CD4-positive, alpha-beta T cell treated with Interferon alpha-2 for 1 hour (primary cell): ENCODE measurements at places on chromosomes 3 and 15.
A peak's percentile ranks its signal among the peaks of the same experiment; 100 is the strongest.

- DNase-seq: no peak
Measured at GRCh38 chr3:96428097-96428496, 386.3 kb upstream of the EPHA6 start.

DNA sequence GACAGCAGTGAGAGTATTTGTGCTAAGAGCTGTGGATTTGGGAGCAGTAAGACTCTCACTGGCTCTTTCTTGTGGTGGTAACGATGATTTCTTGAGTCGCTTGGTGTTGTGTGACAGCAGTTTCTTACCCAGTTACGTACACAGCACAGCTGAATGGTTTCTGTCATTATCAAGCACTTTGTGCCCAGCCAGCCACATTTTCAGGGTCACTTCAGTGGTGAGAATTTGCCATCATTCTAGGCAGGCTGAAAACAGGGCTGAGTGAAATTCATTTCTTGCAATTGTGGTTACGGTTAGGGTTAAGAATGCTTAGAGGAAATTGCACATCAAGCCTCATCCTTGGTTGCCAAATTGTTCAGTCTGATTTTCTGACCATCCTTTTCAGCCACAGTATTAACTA is 130.1 kb downstream of the RYR3 start:
- no peak for DNase-seq

DNA sequence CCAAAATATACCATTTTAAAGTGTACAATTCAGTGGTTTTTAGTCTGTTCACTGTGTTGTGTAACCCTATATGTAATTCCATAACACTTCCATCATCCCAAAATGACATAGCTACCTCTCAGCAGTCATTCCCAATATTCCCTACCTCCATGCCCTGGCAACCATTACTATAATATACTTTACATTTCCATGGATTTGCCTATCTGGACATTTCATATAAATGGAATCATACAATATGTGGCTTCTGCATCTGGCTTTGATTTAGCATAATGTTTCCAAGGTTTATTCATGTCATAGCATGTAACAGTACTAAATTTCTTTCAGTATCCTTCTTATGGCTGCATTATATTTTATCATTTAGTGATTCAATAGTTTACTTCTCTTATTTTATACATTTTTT is 25.3 kb downstream of the FAM98B start:
- DNase-seq: no peak

DNA sequence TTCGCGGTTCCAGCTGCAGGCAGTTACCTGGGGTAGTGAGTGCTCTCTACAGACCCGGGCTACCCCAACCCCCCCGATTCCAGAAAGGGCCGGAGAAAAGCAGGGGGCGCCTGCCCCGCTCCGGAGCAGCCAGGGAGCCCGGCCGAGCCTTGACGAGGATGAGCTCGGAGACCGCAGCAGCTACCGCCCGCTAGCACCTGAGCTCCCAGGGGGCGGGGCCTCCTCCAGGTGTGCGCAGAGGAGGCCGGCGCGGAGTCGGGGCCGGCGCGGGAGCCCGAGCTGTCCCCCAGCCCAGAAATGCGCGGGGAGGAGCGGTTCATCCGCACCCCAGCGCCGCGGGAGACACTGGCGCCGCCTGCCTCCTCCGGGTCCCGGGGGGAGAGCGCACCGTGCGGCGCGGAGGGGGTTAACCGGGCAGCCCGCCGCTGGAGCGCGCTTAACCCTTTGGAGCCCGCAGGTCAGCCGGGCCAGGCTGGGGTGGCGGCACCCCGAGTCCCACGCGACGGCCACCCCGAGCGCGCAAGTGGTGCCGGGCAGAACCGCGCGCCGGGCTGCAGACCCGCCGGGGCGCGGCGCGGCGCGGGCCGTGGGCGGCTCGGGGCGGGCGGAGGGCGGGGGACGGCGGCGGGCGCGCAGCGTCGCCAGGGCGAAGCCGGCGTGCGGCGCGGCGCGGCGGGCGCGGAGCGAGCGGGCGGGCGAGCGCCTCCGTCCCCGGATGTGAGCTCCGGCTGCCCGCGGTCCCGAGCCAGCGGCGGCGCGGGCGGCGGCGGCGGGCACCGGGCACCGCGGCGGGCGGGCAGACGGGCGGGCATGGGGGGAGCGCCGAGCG is at the start of gene CACNA1D:
TSS of gene CACNA1D (plus strand) at position 649 of the 829 bp plus-strand sequence. CDS start 556 bp downstream, outside the sequence.
- no peak for DNase-seq

- no peak for DNase-seq
Measured at GRCh38 chr15:94266789-94267188, 35.4 kb downstream of the MCTP2 start.

- DNase-seq: peak; percentile 50
Measured at GRCh38 chr3:13332158-13332557, 88.0 kb downstream of the NUP210 start.

GRCh38 chr15:40146037-40146436 is 14.8 kb upstream of the BUB1B start:
- DNase-seq: no peak

DNA sequence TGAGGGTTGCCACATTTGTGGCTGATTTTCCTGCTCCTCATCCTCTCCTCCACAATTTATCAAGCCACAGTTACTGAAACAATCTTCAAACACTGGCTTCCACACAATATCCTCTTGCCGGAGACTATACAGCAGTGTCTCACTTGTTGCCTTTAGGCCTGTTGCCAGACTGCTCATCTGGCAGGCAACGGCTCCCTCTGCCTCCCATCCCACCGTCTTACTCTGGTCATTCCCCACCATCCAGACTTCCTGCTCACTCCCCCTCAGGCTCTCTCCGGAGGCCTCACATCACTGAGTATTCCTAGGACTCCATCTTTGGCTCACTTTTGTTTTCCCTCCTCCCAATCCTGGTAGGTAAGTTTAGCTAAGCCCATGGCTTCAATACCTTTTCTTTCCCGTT is 301.9 kb downstream of the IL20RB start:
- DNase-seq: no peak
